ENCODE measurements at places on chromosomes 16 and 17. TPM values are rescaled to one million over a fixed set of nuclear protein-coding genes. Genes with fewer than 3 reads are reported as not detected.

The CD300A gene
- not detected for total RNA-seq

The MPRIP gene
- total RNA-seq: 122 TPM

The SMIM5 gene
- total RNA-seq: not detected

The CENPX gene
- 41.2 TPM for total RNA-seq

The MT3 gene
- total RNA-seq: not detected

The SLC52A1 gene
- not detected for total RNA-seq

The TRAPPC2L gene
- total RNA-seq: 17.8 TPM

The AIPL1 gene
- total RNA-seq: not detected

The CLEC18A gene
- not detected for total RNA-seq

The KRTAP1-1 gene
- not detected for total RNA-seq

The PIRT gene
- total RNA-seq: not detected

The BCL6B gene
- 1.2 TPM for total RNA-seq

DNA sequence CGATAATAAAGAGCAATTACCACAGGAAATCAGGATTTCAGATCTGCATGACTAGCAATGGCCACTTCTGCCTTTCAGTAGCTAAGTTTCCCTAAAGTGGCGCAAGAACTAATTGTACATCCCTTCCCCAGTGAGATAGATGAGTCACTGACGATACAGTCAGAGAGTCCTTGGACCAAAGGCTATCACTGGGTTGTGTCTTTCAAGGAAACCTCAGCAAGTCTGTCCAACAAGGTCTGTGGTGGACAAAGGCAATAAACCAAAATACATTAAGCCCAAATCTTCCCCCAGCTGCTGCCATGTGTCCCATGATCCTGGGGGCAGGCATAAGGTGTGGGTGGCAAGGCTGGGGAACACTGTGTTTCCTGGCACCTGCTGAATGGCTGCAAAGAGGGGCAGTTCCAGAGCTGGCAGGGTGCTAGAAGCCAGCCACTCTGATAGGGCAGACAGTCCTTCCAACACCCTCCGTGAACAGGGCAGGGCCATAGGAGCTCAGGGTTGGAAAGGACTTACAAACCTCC, 20.5 kb upstream of the MTMR4 start:
- no peaks in the 10 kb centered on the region for H3K36me3 ChIP-seq
- H3K27ac ChIP-seq: no peak overlapping the region
- no peak overlapping the region for H3K4me3 ChIP-seq
- no peak for DNase-seq

DNA sequence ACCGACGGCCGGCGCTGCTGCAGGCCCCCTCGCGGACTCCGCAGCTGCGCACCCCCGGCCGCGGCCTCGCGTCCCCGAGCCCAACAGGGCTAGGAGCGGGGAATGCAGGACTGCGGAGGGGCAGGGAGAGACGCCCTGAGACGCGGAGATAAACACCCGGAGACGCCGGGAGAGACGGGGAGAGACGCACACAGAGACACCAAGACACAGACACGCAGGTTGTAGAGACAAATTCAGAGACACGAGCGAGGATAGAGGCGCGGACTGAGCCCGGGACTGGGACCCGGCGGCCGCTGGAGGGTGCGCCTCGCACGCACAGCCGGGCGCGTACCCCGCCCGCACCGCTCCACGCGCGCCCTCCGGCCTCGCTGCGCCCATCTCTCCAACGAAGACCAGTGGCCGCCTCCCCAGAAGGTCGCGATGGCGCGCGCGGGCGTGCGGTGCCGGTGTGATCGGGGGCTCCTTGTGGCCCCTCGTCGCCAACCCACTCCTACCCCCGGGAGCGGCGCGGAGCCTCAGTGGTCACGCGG, 902 bp downstream of the STAC2 start:
- H3K36me3 ChIP-seq: no peaks in the 10 kb centered on the region
- peaks cover 12% of the 10 kb centered on the region for H3K27me3 ChIP-seq
- peak overlapping the region; percentile 51 for H3K4me3 ChIP-seq
- peaks cover 31% of the 10 kb centered on the region for H3K4me1 ChIP-seq
- DNase-seq: no peak

DNA sequence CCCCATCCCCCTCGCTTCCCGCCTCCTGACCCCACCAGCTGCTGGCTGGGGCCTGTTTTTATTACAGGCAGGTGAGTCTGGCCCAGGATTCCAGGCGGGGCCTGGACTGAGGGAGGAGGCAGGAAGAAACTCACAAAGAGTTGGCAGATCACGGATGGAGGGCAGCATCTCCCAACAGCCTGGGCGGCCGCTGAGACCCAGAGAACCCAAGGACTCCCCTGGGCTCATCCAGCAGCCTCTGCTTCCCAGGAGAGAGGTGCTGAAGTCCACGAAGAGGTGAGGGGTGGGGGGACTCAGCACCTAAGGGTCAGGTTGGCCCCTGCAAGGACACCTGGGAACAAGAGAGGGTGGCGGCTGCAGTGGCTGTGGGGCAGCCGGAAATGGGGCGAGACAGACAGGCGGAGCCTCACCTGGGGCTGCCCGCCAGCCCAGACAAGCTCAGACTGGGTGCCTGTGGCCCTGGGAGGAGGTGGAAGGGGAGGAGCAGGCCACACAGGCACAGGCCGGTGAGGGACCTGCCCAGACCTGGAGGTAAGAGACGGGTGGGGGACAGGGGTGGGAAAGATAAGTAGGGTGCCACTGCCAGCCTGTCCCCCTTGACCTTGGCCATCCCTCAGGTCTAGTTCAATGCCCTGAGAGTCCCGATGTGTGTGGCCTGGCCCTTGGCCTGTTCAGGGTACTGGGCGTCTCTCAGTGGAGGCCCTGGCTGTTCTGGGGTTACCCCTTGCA, 8.7 kb upstream of the ADGRG1 start:
- H3K27ac ChIP-seq: no peak overlapping the region
- no peak overlapping the region for H3K4me3 ChIP-seq
- peaks cover 3% of the 10 kb centered on the region for H3K4me1 ChIP-seq
- H3K36me3 ChIP-seq: no peaks in the 10 kb centered on the region
- no peak for DNase-seq
- no peaks in the 10 kb centered on the region for H3K27me3 ChIP-seq

GRCh38 chr16:30697264-30698138, 1.5 kb upstream of the SRCAP start:
- DNase-seq: peak; percentile 98
- peak overlapping the region; percentile 89 for H3K4me3 ChIP-seq
- H3K4me1 ChIP-seq: peaks cover 26% of the 10 kb centered on the region

DNA sequence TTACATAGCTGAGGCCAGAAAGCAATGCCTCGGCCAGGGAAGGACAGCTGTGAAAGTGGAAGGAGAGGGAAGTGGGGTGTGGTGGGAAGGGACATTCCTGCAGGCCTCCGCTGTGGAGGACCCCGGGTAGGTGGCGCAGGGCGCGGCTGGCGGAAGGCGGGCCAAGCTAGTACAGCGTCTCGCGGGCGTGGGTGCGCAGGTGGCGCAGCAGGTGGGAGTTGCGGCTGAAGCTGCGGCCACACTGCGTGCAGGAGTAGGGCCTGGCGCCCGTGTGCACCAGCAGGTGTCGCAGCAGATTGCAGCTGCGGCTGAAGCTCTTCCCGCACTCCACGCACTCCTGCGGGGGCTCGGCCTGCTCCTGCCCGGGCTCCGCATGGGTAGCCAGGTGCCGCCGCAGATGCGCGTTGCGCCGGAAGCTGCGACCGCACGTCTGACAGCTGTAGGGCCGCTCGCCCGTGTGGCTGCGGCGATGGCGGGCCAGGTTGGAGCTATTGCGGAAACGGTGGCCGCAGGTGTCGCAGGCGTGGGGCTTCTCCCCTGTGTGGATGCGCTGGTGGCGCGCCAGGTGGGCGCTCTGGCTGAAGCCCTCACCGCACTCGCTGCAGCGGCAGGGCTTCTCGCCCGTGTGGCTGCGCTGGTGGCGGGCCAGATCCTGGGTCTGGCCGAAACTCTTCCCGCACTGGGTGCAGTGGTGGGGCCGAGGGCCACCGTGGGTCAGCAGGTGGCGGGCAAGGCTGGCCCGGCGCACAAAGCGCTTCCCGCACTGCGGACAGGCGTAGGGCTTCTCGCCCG, 10.0 kb downstream of the ZSCAN10 start:
- no peak overlapping the region for H3K4me3 ChIP-seq
- no peaks in the 10 kb centered on the region for H3K4me1 ChIP-seq
- H3K36me3 ChIP-seq: no peaks in the 10 kb centered on the region
- H3K27ac ChIP-seq: no peak overlapping the region
- no peak for DNase-seq
- H3K27me3 ChIP-seq: peaks cover 6% of the 10 kb centered on the region

DNA sequence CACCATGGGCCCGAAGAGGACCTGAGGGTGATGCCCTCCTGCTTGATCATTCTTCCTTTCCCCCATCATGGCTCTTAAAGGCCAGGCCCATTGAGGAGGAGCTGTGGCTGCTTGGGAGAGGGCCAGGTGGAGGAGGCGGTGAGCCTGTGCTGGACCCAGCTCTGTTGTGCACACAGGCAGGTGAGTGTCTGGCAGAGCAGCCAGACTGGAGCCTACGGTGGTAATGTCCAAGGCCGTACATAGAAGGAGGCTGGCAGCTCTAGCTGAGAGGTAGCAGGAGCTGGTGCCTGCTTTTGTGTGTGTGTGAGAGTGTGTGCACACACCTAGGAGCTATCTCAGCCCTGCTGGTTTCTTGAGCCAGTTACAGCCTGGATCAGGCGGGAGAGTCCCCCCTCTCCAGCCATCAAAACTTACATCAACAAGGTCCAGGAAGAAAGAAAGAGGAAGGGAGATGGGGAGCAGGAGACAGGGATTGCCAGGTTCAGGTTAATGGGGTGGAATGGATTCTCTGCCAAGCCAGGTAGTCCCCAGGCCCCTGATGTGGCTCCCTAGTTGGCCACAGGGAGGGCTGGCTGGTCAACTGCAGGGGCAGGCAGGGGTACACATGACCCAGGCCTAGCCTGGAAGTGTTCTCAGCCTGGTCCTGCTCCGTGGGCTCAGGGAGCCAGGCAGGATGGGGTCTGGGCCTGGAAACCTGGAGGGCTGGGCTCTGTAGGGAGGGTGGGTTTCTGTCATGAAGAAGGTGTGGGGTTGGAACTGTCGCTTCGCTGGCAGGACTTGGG, 107.1 kb downstream of the RAP1GAP2 start:
- H3K4me1 ChIP-seq: no peaks in the 10 kb centered on the region
- DNase-seq: no peak
- no peak overlapping the region for H3K4me3 ChIP-seq
- no peaks in the 10 kb centered on the region for H3K36me3 ChIP-seq
- no peaks in the 10 kb centered on the region for H3K27me3 ChIP-seq

- H3K36me3 ChIP-seq: no peaks in the 10 kb centered on the region
- no peaks in the 10 kb centered on the region for H3K27me3 ChIP-seq
Observed at GRCh38 chr16:10504404-10504885, 76.0 kb downstream of the EMP2 start.

DNA sequence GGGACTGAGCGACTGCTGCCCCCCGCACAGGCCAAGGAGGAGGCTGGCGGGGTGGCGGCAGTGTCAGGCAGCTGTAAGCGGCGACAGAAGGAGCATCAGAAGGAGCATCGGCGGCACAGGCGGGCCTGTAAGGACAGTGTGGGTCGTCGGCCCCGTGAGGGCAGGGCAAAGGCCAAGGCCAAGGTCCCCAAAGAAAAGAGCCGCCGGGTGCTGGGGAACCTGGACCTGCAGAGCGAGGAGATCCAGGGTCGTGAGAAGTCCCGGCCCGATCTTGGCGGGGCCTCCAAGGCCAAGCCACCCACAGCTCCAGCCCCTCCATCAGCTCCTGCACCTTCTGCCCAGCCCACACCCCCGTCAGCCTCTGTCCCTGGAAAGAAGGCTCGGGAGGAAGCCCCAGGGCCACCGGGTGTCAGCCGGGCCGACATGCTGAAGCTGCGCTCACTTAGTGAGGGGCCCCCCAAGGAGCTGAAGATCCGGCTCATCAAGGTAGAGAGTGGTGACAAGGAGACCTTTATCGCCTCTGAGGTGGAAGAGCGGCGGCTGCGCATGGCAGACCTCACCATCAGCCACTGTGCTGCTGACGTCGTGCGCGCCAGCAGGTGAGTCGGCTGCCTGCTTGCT, 5.6 kb upstream of the TMEM88 start:
- no peak overlapping the region for H3K27ac ChIP-seq
- H3K36me3 ChIP-seq: peaks cover 67% of the 10 kb centered on the region
- H3K27me3 ChIP-seq: no peaks in the 10 kb centered on the region
- no peak overlapping the region for H3K4me3 ChIP-seq

GRCh38 chr16:79295746-79296145, 304.8 kb downstream of the MAF start:
- H3K27ac ChIP-seq: no peak overlapping the region
- no peak for DNase-seq
- no peaks in the 10 kb centered on the region for H3K4me1 ChIP-seq
- H3K36me3 ChIP-seq: no peaks in the 10 kb centered on the region
- no peak overlapping the region for H3K4me3 ChIP-seq

- no peaks in the 10 kb centered on the region for H3K27me3 ChIP-seq
- peak; percentile 45 for DNase-seq
- H3K4me1 ChIP-seq: peaks cover 38% of the 10 kb centered on the region
- H3K4me3 ChIP-seq: peak overlapping the region; percentile 99
Observed at GRCh38 chr17:51119415-51120356, 982 bp downstream of the SPAG9 start.

- no peaks in the 10 kb centered on the region for H3K36me3 ChIP-seq
- H3K4me3 ChIP-seq: no peak overlapping the region
- DNase-seq: no peak
- H3K27me3 ChIP-seq: peaks cover 9% of the 10 kb centered on the region
Observed at GRCh38 chr16:89581861-89582563, 6.5 kb downstream of the CPNE7 start.

DNA sequence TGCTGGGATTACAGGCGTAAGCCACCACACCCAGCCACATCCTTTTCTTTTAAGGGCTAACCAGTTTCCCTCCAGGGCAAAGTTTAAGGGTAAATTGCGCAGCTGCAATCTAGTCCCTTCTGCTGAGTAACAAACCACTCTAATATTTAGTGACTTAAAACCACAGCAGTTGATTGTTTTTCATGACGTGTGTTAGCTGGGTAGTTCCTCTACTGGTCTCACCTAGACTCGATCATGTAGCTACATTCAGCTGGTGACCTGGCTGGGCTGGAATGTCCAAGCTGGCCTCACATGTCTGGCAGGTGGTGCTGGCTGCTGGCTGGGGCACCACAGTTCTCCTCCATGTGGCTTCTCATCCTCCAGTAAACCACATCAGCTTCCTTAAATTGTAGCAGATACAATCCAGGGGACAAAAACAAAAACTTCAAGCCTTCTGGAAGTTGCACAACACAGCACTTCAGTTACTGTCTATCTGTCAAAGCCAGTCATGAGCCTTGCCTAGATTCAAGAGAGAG, 75.5 kb downstream of the GPRC5B start:
- peak overlapping the region; percentile 82 for H3K27ac ChIP-seq
- H3K4me1 ChIP-seq: peaks cover 24% of the 10 kb centered on the region
- peak; percentile 82 for DNase-seq
- no peak overlapping the region for H3K4me3 ChIP-seq
- no peaks in the 10 kb centered on the region for H3K36me3 ChIP-seq

DNA sequence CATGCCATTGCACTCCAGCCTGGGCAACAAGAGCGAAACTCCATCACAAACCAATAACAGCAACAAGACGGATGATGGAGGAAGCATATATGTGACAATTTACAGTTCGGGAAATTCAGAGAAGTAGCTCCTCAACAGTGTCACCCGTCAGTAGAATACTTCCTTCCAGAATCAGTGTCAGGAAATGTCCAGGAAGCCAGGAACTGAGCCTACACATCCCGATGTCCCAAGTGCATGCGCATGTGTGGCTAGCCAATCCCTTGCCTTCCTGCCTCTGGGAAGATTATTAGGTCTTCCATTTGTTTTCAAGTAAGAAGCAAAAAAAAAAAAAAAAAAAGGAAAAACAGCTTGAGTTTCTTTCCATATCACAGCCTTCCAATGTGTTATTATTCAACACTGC, 1.4 kb upstream of the PITPNC1 start:
- DNase-seq: no peak
- no peaks in the 10 kb centered on the region for H3K36me3 ChIP-seq
- H3K4me1 ChIP-seq: peaks cover 9% of the 10 kb centered on the region
- H3K4me3 ChIP-seq: no peak overlapping the region

- no peak overlapping the region for H3K27ac ChIP-seq
- H3K4me3 ChIP-seq: no peak overlapping the region
- peaks cover 8% of the 10 kb centered on the region for H3K27me3 ChIP-seq
- peak; percentile 43 for DNase-seq
- peaks cover 6% of the 10 kb centered on the region for H3K4me1 ChIP-seq
Observed at GRCh38 chr17:49216953-49217650, 6.6 kb downstream of the ABI3 start.
